ENCODE measurements at places on chromosomes 3 and 15.

DNA sequence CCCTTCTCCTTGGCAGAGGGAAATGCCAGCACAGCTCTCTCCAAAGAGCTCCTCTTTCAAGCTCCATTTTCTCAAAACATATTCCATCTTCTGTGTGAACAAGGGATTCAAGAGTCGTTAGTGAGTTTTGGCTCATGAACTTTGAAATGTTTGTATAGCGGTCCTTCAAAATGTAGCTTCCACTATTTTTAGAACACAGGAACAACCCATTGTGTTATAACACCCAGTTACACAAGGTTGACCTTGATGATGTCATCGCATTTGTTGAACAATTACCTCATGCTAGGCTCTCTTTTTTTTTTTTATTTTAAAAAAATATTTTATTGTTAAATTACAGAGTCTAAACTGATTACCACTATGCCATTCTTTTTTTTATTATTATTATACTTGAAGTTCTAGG lies 251.7 kb downstream of the THSD4 start:
- DNase-seq = no peak

GRCh38 chr3:154184582-154184981 lies 63.4 kb downstream of the ARHGEF26 start:
- DNase-seq = no peak

GRCh38 chr15:91032919-91033803 lies 10.8 kb upstream of the VPS33B start:
- DNase-seq = no peak

- no peak for DNase-seq
Measured at GRCh38 chr3:186308549-186308948, 53.5 kb downstream of the DGKG start.

DNA sequence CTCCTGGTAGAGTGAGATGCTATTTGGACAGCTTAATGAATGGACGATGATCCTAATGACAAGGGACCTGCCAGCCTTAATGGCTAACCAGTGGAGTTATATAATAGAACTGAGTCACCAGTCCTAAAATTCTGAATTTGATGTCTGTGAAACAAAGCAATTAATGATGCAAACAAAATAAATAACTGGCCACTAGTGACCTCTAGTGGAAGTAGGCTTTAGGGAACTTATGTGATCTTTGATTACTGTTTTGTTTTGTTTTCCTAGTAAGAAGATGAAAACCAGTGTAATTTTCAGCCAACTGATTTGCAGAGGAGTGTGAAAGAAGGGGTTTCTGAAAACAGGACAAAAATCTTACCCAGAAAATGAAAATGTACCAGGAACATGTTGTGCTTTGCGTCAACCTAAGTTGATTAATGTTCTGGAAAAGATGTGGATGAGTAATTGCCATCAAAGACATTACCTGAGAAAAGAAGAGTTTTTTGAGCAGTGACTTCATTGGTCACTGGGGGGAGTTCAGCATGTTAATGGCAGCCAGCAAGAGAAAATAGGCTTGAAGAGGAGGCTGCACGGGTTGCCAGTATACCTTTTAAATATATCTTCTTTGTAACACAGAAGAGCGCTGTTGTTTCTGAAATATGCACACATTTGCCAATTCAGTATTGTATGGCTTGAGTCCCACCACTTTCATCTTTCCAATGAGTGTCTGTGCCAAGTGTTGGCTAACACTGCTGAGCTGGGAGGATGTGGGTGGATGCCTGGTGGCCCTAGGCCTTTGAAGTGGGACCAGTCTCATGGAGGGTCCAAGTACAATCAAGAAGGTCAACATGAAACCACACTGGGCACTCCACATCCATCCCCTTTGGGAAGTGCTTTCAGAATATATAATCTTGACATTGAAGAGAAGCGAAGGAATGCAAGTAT lies 9.3 kb downstream of the VEPH1 start:
- DNase-seq = no peak

GRCh38 chr3:158313338-158313927 lies 203.5 kb downstream of the RSRC1 start:
- no peak for DNase-seq
